Activated CD8-positive, alpha-beta memory T cell treated with anti-CD3 and anti-CD28 coated beads for 1 hour (primary cell): ENCODE measurements at places on chromosomes 11 and 22.

GRCh38 chr11:8426076-8426475, 162.4 kb upstream of the LMO1 start:
- DNase-seq, result no peak

DNA sequence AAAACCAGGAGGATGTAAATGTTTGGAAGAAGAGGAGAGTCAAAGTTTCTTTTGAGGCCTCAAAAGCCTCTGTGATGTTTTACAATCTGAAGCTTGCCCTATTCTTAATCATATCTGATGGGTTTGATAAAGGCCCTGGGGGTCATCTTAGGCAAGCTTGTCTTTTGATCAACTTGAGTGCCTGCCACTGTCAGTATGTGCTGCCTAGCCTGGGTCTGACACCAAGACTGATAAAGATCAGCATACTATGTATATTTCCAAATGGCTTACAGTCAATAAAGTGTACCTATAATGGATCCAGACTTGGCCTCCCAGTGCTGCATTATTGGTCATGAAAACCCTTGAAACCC, 12.7 kb downstream of the EHF start:
- no peak for DNase-seq

DNA sequence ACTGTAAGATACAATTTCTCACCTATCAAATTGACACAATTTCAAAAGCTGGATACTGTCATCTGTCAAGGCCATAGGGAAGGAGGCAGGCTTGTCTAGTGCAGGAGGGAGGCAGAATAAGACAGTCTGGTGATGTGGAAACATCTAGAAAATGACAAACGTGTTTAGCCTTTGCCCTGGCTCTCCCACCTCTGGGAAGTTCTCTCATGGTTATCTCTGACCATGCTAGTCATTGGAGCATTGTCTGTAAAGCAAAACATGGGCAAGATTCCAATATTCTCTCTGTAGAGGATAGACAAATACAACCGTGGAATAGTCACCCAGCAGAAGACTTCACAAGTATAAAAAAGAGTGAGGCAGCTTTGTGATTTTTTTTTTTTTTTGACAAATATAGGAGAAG, 9.1 kb upstream of the SERHL2 start:
- no peak for DNase-seq

- DNase-seq, result peak; percentile 54
Measured at GRCh38 chr22:50209893-50210292, 9.1 kb downstream of the SELENOO start.

DNA sequence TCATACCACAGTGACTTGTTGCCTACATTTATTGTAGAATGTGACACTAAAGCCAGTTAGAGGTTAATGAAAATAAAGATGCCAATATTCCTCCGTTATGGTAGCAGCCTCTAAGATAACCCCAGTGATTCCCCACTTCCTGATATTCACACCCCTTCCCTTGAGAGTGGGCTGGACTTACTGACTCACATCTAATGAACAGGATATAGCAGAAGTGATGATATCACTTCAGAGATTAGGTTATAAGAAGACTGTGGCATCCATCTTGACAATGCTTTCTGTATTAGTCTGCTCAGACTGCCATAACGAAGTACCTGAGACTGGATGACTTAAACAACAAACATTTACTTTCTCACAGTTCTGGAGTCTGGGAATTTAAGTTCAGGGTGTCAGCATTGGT, 149.6 kb upstream of the MTNR1B start:
- no peak for DNase-seq

DNA sequence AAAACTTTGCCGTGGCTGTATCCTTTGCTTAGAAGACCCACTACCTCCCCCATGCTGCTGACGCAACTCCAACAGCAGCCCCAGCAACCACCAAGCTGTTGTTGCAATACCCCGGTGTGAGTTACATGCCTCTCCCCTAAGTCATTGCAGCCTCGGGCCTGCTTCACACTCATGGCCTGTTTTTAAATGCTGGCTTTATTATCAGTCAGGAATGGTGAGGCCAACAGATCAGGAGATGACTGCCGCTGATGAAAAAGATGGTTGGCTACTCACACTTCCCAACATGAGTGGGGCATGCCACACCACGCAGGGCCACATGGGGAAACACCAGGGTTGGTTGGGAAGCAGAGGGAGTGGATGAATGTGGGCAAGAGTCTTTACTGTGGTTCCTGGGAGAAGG, 171.5 kb upstream of the SYT13 start:
- no peak for DNase-seq

GRCh38 chr22:46737105-46737975, 712 bp downstream of the CERK start:
- no peak for DNase-seq

DNA sequence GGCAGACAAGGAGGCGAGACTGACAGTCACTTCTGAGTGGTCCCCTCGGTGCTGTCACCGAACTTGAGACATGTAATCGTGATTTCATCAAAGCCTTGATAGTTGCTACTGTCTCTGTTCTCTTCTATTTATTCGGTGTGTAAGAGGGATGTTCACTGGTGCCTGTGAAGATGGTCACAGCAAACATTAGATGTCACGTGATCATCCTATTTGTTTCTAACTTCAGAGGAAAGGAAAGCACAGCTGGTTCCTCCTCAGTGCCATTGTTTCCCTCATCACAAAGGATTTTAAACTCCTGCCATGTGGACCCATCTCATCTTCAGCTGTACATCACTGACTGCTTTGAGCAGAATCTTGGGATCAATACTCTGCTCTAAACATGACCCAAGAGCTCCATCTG, 73.1 kb upstream of the CLMP start:
- DNase-seq, result no peak

GRCh38 chr22:40302149-40302548, 44.2 kb upstream of the ADSL start:
- no peak for DNase-seq

- DNase-seq, result no peak
Measured at GRCh38 chr11:69409812-69410645, 71.4 kb upstream of the LINC01488 start.

DNA sequence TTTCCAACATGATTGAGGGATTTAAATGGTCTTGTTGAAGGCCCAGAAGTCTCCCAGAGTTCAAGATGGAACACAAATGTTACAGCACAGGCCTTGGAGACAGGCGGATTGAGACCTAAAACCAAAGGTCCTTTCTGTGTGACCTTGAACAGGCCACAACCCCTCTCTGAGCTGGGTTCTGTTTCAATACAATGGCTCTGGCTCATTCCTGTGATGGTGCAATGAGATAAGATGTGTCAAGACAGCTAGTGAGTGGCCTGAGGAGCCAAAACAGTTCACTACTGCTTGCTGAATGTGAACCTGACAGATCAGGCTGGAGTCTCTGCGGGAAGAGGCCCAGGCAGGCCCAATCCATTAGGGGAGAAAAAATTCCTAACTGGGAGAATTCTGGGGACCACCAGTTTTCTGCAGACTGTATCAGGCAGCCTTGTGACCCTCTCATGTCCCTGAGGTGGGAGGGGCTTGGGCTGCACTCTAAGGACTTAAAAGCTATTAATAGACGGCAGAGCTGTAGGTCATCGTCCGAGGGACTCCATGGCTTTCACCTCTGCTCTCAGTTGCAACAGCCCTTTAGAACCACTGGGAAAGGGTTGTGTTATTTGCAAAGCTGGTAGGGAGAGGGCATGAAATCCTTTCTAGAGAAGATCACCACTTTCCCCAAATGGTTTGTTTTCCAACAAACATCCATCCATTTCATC, 126.1 kb upstream of the TEAD1 start:
- no peak for DNase-seq

- peak; percentile 23 for DNase-seq
Measured at GRCh38 chr22:23315341-23315917, 135.1 kb downstream of the BCR start.

- DNase-seq, result peak; percentile 74
Measured at GRCh38 chr22:30262917-30263741, 3.5 kb downstream of the OSM start.

- no peak for DNase-seq
Measured at GRCh38 chr11:28250192-28250591, 142.0 kb downstream of the METTL15 start.

GRCh38 chr22:23831261-23831660, 7.5 kb downstream of the DERL3 start:
- no peak for DNase-seq
